Common myeloid progenitor, CD34-positive (primary cell): ENCODE measurements at places on chromosomes 7 and 10.

DNA sequence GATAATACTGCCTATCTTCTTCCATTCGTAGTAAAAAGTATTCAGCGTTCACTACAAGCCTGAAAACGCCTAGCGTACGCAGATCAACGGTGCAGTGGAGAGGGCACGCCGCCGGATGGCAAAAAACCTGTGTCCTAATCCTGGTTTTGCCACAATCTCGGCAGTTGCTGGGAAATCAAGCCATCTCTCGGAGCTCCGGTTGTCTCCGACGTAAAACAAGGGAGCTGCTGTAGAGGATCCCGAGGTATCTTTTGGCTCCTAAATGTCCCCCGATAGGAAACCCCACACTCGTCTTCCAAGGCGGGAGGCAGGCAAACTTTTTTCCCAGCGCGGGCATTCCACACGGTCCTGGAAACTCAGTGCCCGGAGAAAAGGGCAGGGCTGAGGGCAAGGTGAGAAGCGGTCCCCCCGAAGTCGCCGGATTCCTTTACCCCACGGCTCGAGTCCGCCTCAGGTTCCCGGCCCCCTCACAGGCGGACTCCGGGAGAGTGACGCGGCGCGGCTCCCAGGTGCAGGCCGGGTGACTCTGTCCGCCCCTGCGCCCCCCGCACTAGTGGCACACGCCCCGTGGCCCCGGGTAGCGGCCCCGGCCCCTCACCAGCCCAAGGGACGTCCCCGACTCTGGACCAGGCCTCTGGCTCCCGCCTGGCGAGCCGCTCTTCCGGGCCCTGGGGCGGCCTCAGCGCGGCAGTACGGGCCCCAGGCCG, 649 bp downstream of the IDE start:
- H3K4me3 ChIP-seq: peak overlapping the region; percentile 88
- DNase-seq: peak; percentile 48
- H3K27me3 ChIP-seq: no peaks in the 10 kb centered on the region
- H3K4me1 ChIP-seq: peaks cover 7% of the 10 kb centered on the region
- peak overlapping the region; percentile 82 for H3K27ac ChIP-seq
- peaks cover 2% of the 10 kb centered on the region for H3K36me3 ChIP-seq

DNA sequence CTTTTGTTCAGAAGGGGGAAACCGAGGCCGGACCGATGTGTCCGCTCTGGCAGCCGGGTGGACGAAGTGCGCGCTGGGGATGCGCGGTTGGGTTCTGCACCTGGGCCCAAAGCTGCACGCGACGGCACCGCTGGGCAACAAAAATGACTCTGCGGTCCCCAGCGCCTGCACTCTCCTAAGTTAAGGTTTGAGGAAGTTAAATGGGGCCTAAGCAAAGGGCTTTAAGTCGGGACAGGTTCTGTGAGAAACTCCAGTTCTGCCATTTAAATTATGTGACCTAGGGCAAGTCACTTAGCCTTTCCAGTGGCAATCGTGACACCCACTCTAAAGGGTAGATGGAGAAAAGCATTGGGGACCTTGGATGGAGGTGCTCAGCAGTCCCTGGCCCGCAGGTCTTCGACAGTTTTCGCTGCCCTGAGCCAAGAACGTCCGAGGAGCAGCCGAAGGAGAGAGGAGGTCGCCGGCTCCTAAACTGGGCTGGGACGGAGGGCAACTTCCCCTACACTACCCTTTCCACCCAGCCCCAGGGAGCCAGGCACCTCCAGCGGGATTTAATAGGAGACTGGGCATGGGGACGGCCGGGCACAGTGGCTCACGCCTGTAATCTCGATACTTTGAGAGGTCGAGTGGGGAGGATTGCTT, 534 bp upstream of the ACBD5 start:
- H3K27ac ChIP-seq: peak overlapping the region; percentile 95
- H3K4me1 ChIP-seq: peaks cover 3% of the 10 kb centered on the region
- H3K4me3 ChIP-seq: peak overlapping the region; percentile 93
- no peaks in the 10 kb centered on the region for H3K27me3 ChIP-seq

GRCh38 chr7:127900732-127901685, 130.2 kb downstream of the LRRC4 start:
- peaks cover 16% of the 10 kb centered on the region for H3K4me1 ChIP-seq
- no peak overlapping the region for H3K27ac ChIP-seq
- H3K27me3 ChIP-seq: no peaks in the 10 kb centered on the region

DNA sequence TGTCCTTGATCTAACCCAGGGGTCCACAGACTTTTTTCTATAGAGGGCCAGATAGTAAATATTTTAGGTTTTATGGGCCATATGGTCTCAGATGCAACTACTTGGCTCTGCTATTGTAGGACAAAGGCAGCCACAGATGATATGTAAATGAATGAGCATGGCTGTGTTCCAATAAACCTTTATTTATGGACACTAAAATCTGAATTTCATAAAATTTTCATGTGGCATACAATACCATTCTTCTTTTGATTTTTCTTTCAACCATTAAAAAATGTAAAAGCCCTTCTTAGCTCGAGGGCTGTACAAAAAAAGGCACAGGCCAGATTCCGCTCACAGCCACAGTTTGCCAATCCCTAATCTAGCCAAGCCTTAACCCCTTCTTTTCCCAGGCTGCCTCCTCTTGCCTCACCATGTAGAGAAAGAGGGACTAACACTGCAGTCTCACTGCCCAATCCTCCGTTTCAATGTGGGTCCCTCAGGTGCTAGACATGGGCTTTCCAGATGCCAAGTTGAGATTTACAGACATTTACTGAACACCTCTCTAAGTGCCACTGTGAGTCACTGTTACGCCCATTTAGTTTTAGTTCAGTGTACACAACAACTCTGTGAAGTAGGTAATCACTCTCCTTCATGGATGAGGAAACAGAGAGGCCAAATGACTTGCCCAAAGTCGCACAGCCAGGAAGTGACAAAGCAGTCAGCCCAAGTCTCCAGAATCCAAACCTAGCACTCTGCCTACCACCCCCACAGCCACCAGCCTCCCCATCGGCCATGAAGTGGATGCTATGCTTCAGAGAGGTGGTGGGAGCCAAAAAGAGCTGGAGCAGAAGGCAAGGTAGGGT, 132.6 kb upstream of the PDLIM1 start:
- no peak overlapping the region for H3K27ac ChIP-seq
- no peaks in the 10 kb centered on the region for H3K4me1 ChIP-seq
- no peak for DNase-seq
- H3K4me3 ChIP-seq: no peak overlapping the region
- no peaks in the 10 kb centered on the region for H3K27me3 ChIP-seq

GRCh38 chr10:82210331-82210730, 335.3 kb downstream of the NRG3 start:
- DNase-seq: no peak
- H3K4me3 ChIP-seq: no peak overlapping the region
- H3K27ac ChIP-seq: no peak overlapping the region
- H3K4me1 ChIP-seq: no peaks in the 10 kb centered on the region
- H3K36me3 ChIP-seq: no peaks in the 10 kb centered on the region

- peaks cover 11% of the 10 kb centered on the region for H3K4me1 ChIP-seq
- H3K27ac ChIP-seq: no peak overlapping the region
- DNase-seq: peak; percentile 43
- H3K27me3 ChIP-seq: no peaks in the 10 kb centered on the region
- no peak overlapping the region for H3K4me3 ChIP-seq
These were observed 153.3 kb downstream of the ARID5B start for GRCh38 chr10:62054830-62055229.

DNA sequence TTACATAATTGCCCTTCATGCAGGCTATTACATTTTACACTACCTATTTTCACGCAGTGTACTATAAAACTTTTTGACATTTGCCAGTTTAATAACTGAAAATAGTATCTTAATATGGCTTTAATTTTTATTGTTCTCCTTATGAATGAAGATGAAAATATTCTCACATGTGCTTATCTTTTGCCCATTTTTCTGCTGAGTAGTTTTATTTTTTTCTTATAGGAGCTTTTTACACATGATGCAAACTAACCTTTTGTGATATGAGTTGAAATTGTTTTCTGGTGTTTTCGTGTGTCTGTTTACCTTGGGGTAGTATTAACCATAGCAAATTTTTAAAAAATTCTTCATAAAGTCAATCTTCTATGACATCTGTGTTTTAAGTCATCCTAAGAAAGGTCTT, 26.3 kb downstream of the OR9A2 start:
- no peak overlapping the region for H3K4me3 ChIP-seq
- DNase-seq: no peak
- no peak overlapping the region for H3K27ac ChIP-seq
- H3K4me1 ChIP-seq: no peaks in the 10 kb centered on the region
- no peaks in the 10 kb centered on the region for H3K27me3 ChIP-seq

GRCh38 chr7:40721342-40721949, 586.6 kb downstream of the SUGCT start:
- H3K27me3 ChIP-seq: no peaks in the 10 kb centered on the region
- no peaks in the 10 kb centered on the region for H3K4me1 ChIP-seq
- DNase-seq: no peak
- no peaks in the 10 kb centered on the region for H3K36me3 ChIP-seq
- H3K4me3 ChIP-seq: no peak overlapping the region
- no peak overlapping the region for H3K27ac ChIP-seq

DNA sequence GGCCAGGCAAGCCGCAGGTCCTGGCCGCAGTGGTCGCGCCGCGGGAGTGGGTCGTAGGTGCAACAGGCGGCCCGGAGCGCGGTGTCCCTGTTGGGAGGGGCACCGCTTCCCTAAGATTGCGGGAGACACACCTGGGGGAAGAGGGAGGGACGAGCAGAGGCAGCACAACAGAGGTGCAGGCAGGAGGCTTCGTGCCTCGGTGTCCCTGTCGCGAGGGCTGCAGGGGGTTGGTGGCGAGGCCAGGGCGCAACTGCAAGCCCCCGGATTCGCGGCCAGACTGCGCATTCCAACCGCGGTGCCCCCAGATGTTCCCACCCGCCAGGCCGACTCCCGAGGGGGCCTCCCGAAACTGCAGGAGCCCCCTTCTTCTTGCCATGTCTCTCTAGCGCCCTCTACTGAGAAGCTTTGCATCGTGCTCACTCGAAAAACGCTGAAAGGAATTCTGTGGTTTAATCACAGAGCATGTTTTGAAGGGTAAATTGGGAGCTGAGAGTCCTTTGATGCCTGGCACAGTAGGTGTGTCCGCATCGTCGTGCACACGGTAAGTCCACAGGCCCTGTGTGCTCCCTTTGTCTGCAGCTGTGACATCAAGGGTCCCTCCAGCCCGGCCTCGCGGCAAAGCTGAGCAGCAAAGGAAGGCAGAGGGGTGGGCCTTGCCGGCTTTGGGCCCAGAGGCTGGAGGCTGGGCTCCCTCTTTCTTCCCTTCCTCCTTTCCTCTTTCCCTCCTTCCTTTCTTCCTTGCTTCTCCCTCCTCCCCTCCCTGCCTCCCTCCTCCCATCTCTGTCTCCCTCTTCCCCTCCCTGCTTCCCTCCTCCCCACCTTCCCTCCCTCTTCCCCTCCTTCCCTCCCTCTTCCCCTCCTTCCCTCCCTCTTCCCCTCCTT, 6.2 kb upstream of the MBL2 start:
- peaks cover 2% of the 10 kb centered on the region for H3K27me3 ChIP-seq
- H3K36me3 ChIP-seq: no peaks in the 10 kb centered on the region
- H3K27ac ChIP-seq: no peak overlapping the region
- H3K4me3 ChIP-seq: peak overlapping the region; percentile 30

- H3K36me3 ChIP-seq: no peaks in the 10 kb centered on the region
- H3K4me3 ChIP-seq: no peak overlapping the region
- DNase-seq: peak; percentile 51
- no peaks in the 10 kb centered on the region for H3K27me3 ChIP-seq
- no peak overlapping the region for H3K27ac ChIP-seq
These were observed 386.2 kb downstream of the KCNMA1 start for GRCh38 chr10:77251297-77252013.

GRCh38 chr7:73682745-73683055, 553 bp downstream of the DNAJC30 start:
- H3K36me3 ChIP-seq: peaks cover 14% of the 10 kb centered on the region
- DNase-seq: no peak
- peak overlapping the region; percentile 97 for H3K4me3 ChIP-seq
- H3K27me3 ChIP-seq: no peaks in the 10 kb centered on the region
- peaks cover 26% of the 10 kb centered on the region for H3K4me1 ChIP-seq

GRCh38 chr7:34313289-34313688, 344.7 kb upstream of the NPSR1 start:
- no peak overlapping the region for H3K27ac ChIP-seq
- H3K27me3 ChIP-seq: no peaks in the 10 kb centered on the region
- H3K4me3 ChIP-seq: no peak overlapping the region

DNA sequence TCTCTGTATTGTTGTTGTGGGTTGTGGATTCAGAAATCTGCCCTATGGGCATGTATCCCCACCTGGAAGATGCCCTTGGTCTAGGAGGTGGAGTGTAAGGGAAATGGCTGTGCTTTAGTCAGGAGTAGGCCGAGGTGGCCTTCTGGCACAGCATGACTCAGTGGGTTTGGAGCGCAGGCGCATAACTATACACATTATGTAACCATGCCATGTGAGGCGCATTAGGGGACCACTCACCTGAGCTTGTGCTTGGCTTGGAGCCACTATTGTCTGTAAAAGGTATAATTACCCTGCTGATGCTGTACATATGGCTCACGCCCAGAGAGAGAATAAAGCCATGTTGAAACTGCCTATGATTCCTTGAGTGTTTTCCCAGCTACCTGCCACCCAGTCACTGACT, 20.6 kb upstream of the ADAMTS14 start:
- H3K4me1 ChIP-seq: no peaks in the 10 kb centered on the region
- no peak overlapping the region for H3K27ac ChIP-seq
- peak; percentile 79 for DNase-seq
- H3K27me3 ChIP-seq: no peaks in the 10 kb centered on the region
- H3K36me3 ChIP-seq: no peaks in the 10 kb centered on the region
- no peak overlapping the region for H3K4me3 ChIP-seq

DNA sequence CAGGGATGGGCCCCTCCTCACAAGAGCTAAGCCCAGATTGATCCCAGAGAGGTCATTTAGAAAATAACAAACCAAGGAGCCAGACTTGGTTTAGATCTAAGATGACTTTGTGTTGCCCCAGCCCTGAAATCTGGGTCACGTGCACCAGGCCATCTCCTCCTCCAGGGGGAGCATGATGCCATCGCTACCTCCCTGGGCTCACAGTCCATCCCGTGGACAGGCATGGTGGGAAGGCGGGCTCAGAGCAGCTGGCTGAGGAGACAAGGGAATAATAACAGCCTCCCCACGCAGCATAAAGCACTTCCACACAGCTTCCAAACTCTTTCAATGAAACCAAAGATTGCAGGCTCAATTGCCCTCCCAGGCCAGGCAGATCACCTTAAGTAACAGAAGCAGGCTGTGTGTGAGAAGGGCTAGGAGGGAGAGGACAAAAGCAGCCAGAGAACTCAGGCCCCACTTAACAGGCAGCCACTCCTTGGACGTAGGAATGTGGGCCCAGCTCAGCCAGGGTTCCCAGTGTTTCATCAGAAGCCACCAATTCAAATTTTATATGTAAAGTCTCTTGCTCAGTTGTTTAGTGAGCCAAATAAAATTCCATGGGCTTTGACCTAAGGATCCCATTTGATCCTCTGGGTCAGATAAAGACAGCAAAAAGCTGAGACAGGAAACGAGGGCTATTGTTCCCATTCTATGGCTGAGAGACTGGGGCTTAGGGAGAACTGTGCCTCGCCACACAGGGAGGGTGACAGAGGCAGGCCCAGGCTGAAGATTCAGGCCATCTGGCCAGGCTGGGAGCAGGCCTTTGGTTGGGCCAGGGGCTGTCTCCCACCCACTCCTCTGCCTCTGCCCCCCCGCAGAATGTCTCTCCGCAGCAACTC, 100.2 kb downstream of the COL13A1 start:
- no peaks in the 10 kb centered on the region for H3K27me3 ChIP-seq
- H3K27ac ChIP-seq: no peak overlapping the region

GRCh38 chr10:132681858-132682755, 103.8 kb downstream of the NKX6-2 start:
- H3K27me3 ChIP-seq: no peaks in the 10 kb centered on the region
- no peaks in the 10 kb centered on the region for H3K4me1 ChIP-seq
- no peak overlapping the region for H3K27ac ChIP-seq
- DNase-seq: peak; percentile 19

- no peaks in the 10 kb centered on the region for H3K27me3 ChIP-seq
- H3K27ac ChIP-seq: no peak overlapping the region
- peaks cover 43% of the 10 kb centered on the region for H3K36me3 ChIP-seq
- DNase-seq: no peak
- peaks cover 2% of the 10 kb centered on the region for H3K4me1 ChIP-seq
These were observed 174.4 kb downstream of the ARID5B start for GRCh38 chr10:62075912-62076311.
